ENCODE measurements at places on chromosomes 2 and 18.
A peak's percentile ranks its signal among the peaks of the same experiment; 100 is the strongest.

DNA sequence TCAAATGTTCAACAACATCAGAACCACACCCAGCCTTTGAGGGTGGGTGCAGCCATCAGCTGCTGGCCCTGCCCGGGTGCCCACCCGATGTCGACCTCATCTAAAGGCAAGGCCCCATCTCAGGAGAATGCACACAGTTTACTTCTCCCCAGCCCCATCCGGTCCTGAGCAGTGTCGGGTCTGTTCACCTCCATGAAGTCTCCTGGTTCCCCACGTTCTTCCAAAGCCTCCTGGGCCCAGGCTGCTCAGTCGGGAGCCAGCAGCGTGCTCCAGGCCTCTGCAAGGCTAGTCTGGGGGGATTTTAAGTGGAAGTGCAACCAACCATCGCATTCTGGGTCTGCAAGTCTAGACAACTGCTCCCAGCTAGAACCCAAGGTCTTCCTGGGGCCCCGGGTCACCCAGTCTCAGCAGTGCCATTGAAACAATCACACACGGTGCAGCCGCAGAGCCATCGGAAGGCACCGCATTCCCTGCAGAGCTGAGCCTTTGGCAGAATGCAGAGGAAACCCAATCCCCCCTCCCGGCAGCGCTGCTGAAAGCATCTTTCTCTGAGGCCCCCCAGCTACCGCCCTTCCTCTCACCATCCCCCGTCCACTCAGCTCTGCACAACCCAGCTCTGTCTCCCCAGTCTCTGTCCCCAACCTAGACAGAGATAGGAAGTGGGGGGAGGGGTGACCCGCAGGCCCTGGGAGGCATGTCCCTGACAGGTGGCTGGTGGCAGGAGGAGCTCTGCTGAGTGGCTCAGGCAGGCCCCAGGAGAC lies 8.5 kb downstream of the ESPNL start:
- no peak for DNase-seq

GRCh38 chr18:9221040-9221439 lies 84.5 kb downstream of the ANKRD12 start:
- DNase-seq = no peak

- DNase-seq = no peak
Measured at GRCh38 chr2:27730980-27731691, 40.4 kb upstream of the MRPL33 start.

DNA sequence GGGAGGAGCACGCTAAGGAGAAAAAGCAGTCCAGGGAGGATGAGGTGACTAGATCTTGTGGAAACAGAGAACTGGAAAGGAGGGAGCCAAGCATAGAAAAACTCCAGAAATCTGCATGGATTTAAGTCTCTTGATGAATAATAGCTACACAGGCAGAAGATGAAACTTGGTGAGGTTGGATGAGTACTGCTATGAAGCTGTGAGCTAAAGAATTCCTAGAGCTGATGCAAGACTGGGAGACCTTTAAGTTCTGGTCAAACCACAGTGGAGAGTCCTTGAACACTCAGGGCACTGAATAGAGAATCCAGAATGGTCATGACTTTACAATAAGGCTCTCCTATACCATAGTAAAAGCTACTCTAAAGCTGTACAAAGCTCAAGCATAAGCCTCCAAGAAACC lies 18.4 kb upstream of the PIEZO2 start:
- DNase-seq = no peak

GRCh38 chr2:116440104-116440653 lies 1374.3 kb upstream of the DDX18 start:
- DNase-seq = no peak

GRCh38 chr2:162972383-162972782 lies 133.8 kb upstream of the KCNH7 start:
- no peak for DNase-seq

- DNase-seq = peak; percentile 25
Measured at GRCh38 chr2:99597616-99598015, 107.8 kb upstream of the REV1 start.

- DNase-seq = no peak
Measured at GRCh38 chr2:117989854-117990438, 23.9 kb downstream of the CCDC93 start.

GRCh38 chr2:236631856-236632291 lies 62.2 kb downstream of the ACKR3 start:
- no peak for DNase-seq

GRCh38 chr2:29281086-29281915 lies 166.1 kb downstream of the CLIP4 start:
- peak; percentile 91 for DNase-seq

- peak; percentile 75 for DNase-seq
Measured at GRCh38 chr2:129191530-129191929, 787.9 kb upstream of the RAB6C start.

GRCh38 chr2:65393743-65394422 lies 38.5 kb downstream of the SPRED2 start:
- DNase-seq = no peak

DNA sequence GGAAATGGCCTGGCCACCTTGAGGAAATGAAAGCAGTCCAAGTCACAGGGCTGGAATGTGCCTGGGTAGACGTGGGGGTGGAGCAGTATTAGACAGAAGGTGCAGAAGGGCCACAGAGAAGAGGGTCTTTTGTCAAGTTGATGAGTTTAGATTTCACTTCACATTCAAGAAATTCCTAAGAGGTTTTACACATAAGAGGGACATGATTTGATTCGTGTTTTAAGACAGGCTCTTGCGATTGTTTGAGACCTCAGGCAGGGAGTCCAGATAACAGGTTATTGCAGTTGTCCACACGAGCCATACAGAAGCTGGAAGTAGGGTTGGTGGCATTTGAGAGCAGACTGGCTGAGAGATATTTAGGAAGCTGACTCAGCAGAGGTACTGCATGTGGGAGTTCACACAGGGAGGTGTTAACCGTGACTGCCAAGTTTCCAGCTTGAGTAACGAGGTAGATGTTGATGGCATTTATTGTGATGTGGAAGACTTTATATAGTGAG lies 64.6 kb downstream of the NEB start:
- peak; percentile 23 for DNase-seq

GRCh38 chr2:196262606-196263005 lies 91.2 kb upstream of the STK17B start:
- no peak for DNase-seq

DNA sequence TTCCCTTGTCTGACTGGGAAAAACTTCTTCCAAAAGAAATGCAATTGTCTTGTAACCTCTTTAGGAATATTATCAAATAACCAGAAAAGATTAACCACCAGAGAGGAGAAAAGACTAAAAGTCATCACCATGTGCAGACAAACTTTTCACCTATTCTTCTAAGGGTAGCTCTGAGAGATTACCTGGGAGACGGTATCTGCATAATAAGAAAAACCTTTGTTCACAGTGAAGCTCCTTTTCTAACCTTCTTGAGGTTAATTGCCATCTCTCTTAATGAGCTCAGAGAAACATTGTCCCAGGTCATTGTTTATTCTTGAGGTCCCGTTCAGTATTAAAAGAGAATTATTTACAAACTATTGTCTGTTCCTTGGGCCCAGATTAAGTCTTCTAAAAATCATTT lies 1091.2 kb upstream of the LRRTM1 start:
- DNase-seq = no peak

DNA sequence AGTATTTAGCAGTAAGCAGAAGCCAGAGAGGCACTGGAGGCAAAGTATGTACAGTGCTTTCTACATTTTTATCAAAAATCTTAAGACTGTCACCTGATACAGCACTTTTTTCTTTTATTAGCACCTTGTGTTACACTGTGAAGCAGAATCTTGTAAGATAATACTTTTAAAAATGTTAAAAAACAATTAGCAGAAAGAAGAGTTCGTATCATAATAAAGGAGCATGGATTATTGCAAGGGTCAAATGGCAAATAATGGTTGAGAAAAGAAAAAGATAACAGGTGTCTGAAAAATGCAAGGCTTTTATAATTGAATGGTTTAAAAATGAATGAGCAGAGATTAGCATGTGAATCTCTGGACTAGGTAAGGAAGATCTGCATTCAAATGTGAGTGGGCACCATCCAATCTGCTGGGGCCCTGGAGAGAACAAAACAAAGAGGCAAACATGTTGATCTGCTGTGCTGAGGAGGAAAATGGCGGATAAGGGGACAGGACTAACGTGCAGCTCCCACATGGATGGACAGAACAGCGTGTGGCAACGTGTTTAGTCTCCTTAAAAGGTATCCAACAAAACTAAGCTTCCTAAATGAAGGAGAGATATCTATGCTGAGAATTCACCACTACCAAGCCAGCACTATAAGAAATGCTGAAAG lies 9.5 kb downstream of the CEBPZOS start:
- no peak for DNase-seq

- peak; percentile 67 for DNase-seq
Measured at GRCh38 chr2:222142027-222142426, 156.8 kb downstream of the PAX3 start.

DNA sequence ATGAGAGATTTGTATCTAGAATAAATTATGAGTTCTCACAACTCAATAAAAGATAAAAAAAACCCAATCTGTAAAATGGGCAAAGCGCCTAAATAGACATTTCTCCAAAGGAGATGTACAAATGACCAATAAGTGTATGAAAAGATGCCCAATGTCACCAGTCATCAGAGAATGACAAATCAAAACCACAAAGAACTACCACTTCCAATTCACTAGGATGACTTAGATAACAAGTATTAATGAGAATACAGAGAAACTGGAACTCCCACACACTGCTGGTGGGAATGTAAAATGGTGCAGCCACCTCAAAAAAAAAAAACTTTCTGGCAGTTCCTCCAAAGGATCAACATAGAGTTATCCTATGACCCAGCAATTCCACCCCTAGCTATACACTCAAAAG lies 17.4 kb upstream of the COL6A3 start:
- no peak for DNase-seq

DNA sequence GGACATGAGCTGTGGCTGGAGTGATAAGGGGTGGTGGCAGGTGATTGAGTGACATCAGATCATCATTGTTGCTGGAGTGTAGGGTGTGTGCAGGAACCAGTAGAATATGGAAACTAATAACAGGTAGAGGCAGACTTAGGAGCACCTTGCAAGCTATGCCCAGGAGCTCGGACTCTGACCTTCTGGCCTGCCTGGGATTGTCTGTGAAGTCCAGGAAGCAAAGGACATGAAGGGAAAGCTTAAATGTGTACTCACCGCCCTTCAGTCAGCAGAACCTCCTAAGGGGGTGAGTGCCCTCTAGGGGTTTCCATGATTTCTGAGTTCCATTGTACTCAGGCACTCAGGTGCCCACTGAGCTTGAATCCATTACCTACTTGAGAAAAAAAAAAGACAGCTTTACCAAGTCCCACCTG lies 104.2 kb downstream of the CRIM1 start:
- no peak for DNase-seq

DNA sequence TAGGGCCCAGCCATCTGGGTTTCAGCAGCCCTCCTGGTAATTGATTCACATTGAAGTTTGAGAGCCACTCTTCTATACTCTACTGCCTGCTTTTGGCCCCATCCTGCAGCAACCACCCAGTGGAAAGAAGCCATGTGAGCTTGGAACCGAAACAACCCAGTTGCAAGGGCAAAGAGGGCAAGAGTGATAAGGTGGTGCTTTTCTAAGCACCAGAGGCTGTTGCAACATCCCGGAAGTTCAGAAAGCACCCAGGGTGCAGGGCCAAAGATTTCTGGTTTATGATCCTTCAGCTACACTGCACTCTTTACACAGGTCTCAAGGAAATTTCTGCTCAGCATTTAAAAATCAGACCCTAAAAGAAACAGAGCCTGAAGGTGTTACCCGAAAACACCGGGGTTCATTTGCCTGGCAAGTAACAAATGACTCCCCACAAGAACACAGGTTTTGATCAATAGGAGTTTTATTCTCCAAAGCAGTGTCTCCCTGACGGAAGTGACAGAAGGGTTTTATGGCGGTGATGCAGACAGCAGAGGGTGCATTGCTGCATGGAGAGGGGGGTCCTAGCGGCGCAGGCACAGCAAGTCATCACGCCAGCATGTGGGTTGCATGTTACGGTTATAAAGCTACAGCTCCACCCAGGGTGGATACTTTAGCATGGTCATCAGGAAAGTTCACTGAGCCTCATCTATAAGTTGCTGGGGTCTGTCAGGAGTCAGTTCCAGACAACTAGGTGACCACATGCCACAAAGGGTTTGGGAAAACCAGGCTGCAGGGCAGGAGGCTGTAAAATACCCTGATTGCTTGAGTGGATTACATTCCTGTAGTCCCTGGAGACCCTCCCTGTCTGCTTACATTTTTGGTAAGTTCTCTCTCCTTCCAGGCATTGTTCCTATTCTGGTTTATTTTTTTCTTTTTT lies 28.8 kb upstream of the TMEM37 start:
- no peak for DNase-seq

GRCh38 chr2:121232626-121233265 lies 52.3 kb downstream of the TFCP2L1 start:
- DNase-seq = no peak

DNA sequence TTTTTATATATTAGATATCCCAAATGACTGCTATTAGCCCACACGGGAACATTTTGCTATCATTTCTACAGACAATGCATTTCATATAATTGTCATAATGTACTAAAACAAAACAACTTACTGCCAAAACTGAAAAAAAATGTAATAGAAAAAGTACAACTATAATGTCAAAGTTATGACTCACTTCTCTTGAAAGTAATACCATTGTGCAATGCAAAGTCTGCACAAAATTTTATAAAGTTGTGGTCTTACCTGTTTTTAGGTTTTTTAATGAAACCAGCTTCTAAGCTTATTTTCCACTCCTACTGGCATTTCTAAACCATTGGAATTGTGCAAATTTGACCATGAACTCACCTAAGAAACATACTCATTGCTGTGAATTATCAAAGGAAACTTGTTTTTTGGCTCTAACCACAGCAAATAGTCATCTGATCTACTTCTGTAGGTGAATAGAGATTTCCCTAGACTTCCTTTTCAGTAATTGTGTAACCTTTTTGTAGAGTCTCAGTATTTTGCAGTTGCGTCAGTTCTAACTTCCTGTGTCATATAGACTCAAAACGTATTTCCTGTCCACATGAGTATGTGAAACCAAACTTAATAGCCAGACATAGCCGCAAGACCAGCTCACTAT lies 31.9 kb upstream of the TFPI start:
- DNase-seq = no peak
